ENCODE measurements at places on chromosomes 4 and X.

- DNase-seq = peak; percentile 76
Measured at GRCh38 chr4:155639704-155640523, 26.7 kb upstream of the GUCY1A1 start.

GRCh38 chr4:88010966-88011365 is 3.5 kb downstream of the PKD2 start:
- DNase-seq = no peak

DNA sequence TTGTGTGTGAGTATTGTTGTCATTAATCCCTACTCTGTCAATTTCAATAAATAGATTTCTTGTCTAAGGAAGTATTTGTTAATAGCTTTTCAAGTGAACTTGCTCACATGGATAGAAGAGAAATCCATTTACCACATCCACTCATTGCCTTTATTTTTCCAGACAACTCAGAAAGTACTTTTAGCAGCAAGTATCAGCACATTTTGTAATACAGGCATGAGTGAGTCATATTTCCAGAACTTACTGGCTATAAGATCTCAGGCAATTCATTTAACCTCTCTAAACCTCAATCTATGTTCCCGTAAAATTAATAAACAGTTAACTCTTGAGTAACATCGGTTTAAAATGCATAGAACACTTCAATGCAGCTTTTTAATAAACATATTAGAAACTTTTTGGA is 317.9 kb upstream of the PCDH7 start:
- no peak for DNase-seq

DNA sequence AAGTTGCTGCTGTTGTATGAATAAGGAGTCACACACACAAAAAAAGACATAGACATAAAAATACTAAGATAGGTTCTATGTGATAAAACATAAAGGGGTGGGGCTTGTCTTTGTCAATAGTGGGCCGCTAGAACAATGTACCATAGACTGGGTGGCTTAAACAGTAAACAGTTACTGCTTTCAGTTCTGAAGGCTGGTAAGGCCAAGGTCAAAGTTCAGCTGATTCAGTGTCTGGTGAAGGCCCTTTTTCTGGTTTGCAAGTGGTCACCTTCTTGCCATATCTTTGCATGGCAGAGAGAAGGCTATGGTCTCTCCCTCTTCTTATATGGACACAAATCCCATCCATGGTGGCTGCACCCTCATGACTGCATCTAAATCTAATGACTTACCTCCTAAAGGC is 1980.7 kb downstream of the PCDH7 start:
- DNase-seq = no peak

DNA sequence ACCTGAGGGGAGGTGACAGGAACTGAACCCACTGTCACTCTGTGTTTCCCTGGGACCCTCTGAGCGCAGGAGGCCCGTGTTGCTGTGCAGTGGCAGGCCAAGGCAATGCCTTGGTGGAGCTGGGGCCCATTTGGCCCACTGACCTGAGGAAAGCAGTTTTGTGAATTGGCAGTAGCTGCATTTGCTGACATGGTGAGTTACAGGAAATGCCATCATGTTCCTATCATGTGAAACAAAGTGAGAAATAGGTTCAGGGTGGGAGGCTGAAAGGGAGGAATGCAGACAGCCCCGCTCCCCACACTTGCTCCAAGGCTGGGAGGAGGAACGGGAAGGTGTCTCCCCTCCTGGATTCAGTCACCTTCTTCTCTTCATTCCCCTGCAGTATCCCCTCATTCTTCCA is 146.1 kb downstream of the PTTG2 start:
- no peak for DNase-seq

GRCh38 chrX:5646818-5647217 is 581.8 kb downstream of the NLGN4X start:
- DNase-seq = peak; percentile 1

GRCh38 chr4:184375027-184375426 is 99.3 kb downstream of the IRF2 start:
- DNase-seq = peak; percentile 9

DNA sequence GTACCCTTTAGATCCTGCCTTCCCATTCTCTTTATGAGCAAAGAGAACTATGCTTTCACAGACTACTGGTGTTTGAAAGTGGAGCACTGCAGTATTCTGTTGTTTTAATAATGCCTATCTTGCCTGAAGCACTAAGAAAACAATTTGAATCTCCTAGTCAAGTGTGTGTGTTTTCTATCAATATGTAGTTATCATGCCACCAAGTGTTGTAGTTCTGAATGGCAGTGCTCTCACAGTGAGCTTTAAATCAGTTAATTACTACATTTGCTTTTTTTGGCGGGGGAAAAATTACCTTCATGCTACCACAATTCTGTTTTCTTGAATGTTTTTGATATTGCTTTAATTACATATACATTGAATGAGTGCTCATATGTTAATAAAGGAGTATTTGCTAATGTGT is 143.6 kb upstream of the FAM47A start:
- DNase-seq = no peak

DNA sequence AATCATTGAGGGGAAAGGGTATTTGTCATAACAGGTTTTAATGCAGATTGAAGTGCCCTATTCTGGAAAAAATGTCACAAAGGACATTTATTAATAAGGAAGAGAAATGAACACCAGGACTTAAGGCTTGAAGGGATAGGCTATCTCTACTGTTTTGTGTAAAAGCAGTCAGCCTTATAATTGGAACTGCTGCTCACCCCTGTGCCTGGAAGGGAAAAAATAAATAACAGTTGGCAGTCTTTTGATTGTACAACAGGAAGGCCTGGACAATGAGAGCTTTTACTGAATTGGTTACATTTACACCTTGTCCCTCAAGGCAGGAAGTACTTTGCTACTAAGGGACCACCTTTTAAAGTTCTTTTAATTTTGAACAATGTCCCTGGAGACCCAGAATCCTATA is 17.8 kb upstream of the MAGED4 start:
- no peak for DNase-seq

- no peak for DNase-seq
Measured at GRCh38 chr4:61173799-61174198, 26.3 kb upstream of the ADGRL3 start.

- no peak for DNase-seq
Measured at GRCh38 chr4:1407657-1408333, 1.6 kb upstream of the NKX1-1 start.

DNA sequence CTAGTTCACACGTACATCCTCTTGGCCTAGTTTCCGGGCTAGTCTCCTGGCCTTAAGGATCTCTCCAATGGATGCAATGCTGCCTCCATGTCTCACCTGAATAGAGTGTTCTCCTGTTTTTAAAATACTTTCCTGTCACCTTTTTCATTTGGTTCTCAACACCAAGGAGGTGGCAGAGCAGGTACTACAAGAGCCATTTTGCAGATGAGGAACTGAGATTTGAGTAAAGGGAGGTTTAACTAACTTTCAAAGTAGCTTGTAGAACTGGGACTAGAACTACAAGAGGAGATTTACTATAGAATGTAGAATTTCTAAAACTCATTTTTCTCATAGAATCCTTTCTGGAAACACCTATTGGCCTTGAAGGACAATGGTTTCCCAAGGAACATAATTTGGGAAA is 97.6 kb upstream of the AP1S2 start:
- no peak for DNase-seq

GRCh38 chr4:143437937-143438336 is 75.6 kb upstream of the SMARCA5 start:
- DNase-seq = no peak

GRCh38 chrX:133444952-133445831 is 29.9 kb upstream of the GPC4 start:
- DNase-seq = peak; percentile 5

- DNase-seq = no peak
Measured at GRCh38 chrX:24575496-24575895, 71.7 kb downstream of the PCYT1B start.

DNA sequence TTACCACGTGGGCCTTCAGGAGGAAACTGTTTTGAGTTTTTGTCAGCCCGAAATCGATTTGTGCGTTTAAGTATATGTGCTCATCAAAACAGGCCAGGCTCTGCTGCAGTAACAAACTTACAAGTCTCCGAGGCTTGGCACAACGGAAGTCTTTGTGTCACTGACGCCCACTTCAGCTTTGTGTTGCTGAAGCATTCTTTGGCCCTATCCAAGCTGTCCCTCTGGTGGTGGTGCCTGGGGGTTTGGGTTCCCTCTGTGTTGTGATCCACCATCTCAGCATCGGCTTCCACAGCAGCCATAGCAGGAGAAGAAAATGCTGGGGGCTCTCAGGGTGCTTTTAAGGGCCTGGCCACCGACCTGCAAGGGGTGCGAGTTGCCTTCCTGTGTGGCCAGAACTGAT is 176.4 kb downstream of the PTTG2 start:
- no peak for DNase-seq

- DNase-seq = no peak
Measured at GRCh38 chr4:173264684-173265185, 69.4 kb downstream of the HMGB2 start.
